ENCODE measurements at places on chromosomes 12 and 14. TPM values are rescaled to one million over a fixed set of nuclear protein-coding genes. Genes with fewer than 3 reads are reported as not detected.

The BMP4 gene
- 17.8 TPM for total RNA-seq

The VASH1 gene
- 9.0 TPM for total RNA-seq

The AKAP6 gene
- total RNA-seq: 0.25 TPM

The PPP2R5E gene
- total RNA-seq: 9.9 TPM

The PRPH gene
- total RNA-seq: not detected

The SSTR1 gene
- under 0.01 TPM for total RNA-seq

The TAS2R13 gene
- 0.39 TPM for total RNA-seq
